ENCODE measurements at places on chromosomes 4 and X.

GRCh38 chrX:110435196-110435595 lies 76.5 kb downstream of the RTL9 start:
- no peak for DNase-seq

GRCh38 chr4:44927399-44928380 lies 201.3 kb upstream of the GNPDA2 start:
- no peak for DNase-seq

DNA sequence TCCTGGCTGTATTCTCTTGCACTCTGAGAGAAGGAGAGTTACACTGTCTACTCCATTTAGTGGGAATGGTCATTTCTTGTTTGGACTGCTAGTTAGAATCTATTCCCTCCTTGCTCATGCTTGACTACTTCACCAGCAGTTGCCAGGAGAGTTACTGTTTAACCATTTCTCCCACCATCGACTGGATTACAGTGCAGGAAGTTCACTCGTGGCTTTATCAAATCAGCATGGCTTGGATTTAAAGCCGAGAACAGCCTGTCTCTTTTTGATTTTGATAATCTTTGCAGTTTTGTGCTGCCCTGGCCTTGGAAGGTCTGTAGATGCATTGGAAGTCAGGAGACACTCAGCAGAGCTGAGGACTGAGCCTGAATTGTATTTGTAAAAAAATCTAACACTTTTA lies 3.2 kb downstream of the GBA3 start:
- no peak for DNase-seq

DNA sequence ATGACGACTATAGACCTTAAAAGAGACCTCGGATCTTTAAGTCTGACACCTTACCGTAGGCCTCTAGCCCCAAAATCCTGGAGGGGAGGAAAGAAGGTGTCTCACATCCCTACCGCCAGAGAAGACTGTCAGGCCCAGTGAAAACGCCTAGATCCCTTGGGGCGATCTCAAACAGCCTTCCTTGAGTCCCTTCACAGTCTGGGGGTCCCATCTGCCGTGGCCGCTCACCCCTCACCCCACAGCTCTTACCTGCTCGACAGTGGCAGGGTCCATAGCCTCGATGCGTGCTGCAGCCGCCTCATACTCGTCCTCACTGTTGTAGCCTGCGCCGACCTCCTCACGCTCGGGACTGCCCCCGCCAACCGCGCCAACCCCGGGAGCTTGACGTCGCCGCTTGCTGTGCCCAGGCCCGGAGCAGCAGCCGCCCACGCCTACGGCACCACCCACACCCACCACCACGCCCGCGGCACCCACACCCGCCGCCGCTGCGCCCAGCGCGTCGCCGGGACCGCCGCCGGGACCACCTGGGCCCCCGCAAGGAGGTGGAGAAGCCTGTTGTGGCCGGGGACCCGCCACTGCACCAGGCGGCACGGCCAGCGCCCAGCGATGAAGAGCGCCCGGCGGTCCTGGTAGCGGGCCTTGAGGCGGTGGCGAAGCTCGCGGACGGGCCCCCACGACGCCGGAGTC lies 536 bp downstream of the OTUD5 start:
- DNase-seq: no peak

- no peak for DNase-seq
Observed at GRCh38 chr4:22434895-22435294, 81.0 kb downstream of the ADGRA3 start.

DNA sequence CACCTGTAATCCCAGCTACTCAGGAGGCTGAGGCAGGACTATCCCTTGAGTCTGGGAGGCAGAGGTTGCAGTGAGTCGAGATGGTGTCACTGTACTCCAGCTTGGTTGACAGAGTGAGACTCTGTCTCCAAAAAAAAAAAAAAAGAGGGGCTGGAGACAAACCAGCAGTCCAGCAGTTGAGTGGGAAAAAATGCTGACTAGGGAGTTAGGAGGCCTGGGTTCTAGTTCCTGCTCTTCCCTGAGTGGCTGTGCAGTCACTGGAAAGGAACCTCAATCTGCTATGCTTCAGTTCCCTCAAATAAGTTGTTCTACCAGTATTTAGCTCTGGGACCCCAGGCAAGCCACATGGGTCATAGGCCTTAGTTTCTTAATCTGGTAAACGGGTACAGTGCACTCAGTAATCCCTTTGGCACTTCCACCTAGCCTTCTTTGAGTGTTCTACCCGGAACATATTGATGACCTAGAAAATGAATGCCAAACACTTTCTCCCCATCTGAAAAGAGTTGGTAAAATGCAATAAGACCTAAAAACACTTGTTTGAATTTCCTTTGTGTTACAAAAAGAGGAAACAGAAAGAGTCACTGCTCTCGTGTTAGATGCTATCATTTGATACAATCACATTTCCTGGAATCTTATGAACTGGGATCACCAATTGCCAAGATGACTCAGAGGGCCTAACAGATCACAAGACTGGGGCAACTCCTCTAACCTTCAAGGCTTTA lies 99.3 kb upstream of the EGFL6 start:
- no peak for DNase-seq

DNA sequence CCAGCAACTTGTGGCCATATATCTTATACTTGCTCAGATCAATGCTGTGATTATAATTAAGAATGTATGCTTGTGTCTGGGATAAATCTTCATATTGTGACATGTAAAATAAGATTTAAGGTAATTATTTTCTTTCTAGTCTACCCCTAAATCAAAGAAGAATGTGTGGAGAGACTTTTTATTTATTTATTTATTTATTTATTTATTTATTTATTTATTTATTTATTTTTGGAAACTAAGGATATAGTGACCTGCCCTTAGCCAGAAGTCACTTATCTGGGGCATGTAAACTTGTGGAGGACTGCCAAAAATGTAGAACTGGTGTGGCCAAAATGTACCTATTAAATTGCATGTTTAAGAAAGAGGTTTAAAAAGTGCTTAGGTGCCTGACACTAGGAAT lies 144.3 kb downstream of the BEND2 start:
- no peak for DNase-seq

- no peak for DNase-seq
Observed at GRCh38 chrX:53047228-53047627, 1.4 kb upstream of the GPR173 start.

GRCh38 chr4:149161247-149161646 lies 654.4 kb downstream of the IQCM start:
- DNase-seq: no peak

DNA sequence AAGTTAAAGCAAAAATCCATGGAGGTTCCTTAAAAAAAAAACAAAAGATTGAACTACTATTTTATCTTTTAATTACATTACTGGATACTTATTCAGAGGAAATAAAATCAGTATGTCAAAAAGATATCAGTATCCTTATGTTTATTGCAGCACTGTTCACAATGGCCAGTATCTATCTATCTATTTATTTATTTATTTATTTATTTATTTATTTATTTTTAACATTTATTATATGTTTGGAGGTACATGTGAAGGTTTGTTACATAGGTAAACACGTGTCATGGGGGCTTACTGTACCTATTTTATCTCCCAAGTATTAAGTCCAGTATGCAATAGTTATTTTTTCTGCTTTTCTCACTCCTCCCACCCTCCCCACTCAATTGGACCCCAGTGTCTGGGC lies 881.1 kb upstream of the POU3F4 start:
- no peak for DNase-seq

GRCh38 chr4:6221851-6222760 lies 21.8 kb upstream of the JAKMIP1 start:
- DNase-seq: no peak

DNA sequence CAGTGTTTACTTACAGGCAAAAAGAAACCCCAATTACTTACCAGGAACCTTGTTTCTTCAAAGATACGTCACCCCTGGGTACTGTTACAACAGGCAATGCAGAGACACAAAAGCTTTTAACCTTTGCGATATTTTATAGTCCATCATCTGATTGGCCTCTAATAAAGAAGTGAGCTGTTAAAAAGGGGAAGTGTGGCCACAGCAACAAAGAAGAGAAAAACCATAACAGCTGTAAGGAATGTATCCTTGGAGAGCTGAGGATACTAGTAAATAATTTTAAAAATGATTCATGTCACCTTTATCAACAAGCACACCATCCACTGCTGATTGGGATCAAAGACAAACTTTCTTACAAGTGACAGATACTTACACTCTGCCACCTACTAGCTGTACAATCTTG lies 14.1 kb downstream of the GABRA4 start:
- DNase-seq: no peak

- DNase-seq: no peak
Observed at GRCh38 chrX:70479247-70479921, 34.7 kb downstream of the DLG3 start.

- DNase-seq: no peak
Observed at GRCh38 chr4:173486714-173487392, 43.2 kb downstream of the HAND2 start.

- no peak for DNase-seq
Observed at GRCh38 chr4:76058888-76059426, 15.6 kb upstream of the ART3 start.

- no peak for DNase-seq
Observed at GRCh38 chr4:128355305-128355704, 67.7 kb upstream of the PGRMC2 start.

GRCh38 chr4:136931781-136932180 lies 600.5 kb downstream of the PCDH18 start:
- DNase-seq: no peak

- DNase-seq: no peak
Observed at GRCh38 chr4:48470570-48470969, 12.6 kb upstream of the SLC10A4 start.

DNA sequence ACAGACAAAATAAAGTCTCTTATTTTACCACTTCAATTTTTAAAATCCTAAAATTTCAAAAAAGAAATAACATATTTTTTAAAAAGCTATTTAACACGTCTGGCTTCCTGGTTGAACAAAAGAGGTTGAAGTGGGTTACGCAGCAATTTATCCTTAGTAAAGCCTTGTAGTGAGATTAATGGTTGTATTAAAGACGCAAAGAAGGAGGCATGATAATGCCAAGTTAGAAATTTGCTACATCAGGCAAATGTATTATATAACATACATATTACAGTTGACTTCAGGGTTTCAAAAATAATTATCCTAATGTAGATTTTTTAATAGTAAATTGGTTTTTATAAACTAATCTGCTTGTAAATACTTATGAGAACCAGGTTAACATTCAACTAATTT lies 35.3 kb downstream of the ANKRD17 start:
- DNase-seq: no peak

All from stimulated activated CD8-positive, alpha-beta memory T cell treated with anti-CD3 and anti-CD28 coated beads, Interleukin-15, amount 100 ng/mL, for 24 hours (primary cell).